ENCODE measurements at places on chromosomes 16 and 17.

GRCh38 chr17:79944251-79944812 is 91.3 kb downstream of the TBC1D16 start:
- no peak for DNase-seq

- DNase-seq, result no peak
These were observed 93.8 kb upstream of the RPRML start for GRCh38 chr17:47072886-47073285.

GRCh38 chr17:20092261-20092867 is 83.2 kb downstream of the SPECC1 start:
- no peak for DNase-seq

DNA sequence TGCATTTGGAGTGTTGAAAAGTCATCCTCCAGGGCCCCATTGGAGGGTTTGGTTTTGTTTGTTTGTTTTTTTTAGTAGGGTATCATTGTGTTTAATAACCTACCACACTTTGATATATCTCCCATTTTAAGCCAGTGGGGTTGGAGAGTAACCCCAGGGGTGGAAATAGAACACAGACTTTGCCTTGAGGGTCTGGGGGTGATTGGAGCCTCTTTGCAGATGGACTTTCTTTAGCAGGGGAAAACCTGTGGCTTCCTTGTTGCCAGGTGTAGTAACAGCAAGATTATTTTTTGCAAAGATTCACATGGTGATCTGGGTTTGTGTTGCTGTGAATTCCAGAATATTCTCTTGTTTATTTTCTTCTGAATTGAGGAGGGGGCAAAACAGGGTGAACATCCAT is 1.5 kb downstream of the ABCC1 start:
- DNase-seq, result no peak

DNA sequence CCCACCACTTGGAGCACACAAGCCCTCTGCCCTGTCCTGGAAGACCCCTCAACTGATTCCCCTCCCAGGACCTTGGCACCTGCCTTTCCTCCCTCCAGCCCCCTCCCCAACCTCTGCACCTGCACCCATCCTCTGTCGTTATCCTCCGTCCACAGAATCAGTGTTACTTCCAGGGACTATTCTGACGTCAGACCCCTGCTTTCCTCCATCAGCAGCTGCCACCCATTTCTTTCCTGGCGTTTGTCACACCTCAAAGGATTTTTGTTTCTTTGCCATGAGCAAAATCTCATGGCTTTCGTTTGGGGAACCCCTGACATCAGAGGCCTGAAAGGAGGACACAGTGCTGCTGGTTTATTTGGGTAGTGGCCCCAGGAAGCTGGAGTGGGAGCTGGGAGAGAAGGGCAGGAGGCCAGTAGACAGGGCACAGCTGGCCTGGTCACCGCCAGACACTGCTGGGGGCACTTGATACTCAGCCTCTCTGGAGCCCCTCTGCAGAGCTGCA is 68.4 kb downstream of the SOCS1 start:
- DNase-seq, result no peak

- no peak for DNase-seq
These were observed 47.1 kb downstream of the BCL7C start for GRCh38 chr16:30846649-30847402.

DNA sequence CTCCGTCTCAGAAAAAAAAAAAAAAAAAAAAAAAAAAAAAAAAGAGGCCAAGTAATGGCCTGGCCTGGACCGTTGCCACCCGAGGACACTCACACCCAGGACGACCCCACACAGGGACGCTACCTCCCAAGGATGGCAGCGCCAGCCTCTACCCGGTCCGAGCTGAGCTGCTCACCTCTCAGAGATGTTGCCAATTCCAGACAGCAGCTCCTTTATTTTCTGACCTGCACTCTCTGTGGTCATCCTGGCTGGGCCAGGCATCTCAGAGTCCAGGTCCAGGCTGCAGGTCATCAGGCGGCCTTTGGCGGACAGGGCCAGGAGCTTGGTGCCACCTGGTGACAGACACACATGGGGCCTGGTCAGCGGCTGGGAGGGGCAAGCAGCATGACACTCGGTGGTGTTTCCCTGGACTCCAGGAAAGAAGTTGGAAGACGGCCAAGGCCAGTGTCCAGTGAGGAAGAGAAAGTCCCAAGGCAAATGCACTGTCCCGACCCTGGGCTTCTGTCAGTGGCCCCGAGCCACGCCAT is 3.1 kb downstream of the FAAP100 start:
- DNase-seq, result no peak

DNA sequence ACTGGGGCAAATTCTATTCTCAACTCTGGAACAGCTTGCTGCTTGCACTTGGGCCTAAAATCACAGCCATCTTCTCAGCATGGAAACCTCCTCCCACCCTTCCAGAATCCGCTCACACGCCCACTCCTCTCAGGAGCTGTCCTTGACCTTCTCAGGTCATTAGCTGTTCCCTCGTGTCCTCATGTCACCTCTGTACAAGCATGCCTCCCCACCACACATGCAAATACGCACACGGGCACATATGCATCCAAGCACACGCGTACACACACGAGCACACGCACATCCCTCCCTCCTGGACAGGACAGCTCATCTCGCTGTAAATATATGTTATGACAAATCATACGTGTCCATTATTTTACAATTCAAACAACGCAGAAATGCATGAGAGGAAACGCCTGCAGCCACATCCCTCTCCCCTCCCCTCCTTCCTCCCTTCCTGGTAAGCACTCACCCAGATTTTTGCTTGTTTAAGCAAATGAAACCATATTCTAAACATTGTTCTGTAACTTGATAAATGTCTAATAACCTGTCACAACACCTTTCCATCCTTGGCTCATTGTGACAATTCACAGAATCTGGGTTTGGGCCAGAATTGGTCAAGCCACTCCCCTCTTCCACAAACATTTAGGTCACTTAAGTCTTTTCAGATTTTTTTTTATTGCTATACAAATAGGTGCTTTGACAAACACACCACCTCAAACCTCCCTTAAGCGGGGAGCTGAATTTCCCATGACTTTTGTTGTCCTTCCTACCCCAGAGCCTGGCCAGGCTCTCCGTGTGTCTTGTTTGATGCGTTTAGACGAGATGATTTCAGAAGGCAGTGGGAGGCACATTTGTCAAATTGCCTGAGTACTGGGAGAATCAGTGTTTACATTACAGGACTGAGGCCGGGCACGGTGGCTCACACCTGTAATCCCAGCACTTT is 41.7 kb downstream of the DNAH17 start:
- DNase-seq, result no peak

DNA sequence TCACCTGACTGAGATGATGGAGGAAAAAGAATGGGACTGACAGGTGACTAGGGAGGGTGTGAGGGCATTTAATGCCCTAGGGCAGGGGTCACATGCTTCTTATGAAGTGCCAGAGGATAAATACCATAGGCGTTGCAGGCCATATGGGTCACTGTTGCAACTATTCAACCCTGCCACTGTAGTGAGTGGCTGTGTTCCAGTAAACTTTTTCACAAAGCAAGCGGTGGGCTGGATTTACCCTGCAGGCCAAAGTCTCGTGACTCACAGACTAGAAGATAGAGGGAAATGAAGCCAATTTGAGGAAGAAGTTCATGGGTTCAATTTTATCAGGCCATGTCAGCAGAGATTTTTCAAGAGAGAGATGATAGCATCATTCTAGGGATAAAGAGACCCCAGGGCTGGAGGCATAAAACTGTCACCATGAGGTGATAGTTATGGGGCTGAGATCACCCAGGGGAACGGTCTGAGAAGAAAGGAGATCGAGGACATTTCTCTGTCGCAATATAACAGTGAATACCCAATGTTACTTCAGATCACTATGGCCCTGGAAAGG is 8.6 kb downstream of the ARHGAP17 start:
- DNase-seq, result no peak

DNA sequence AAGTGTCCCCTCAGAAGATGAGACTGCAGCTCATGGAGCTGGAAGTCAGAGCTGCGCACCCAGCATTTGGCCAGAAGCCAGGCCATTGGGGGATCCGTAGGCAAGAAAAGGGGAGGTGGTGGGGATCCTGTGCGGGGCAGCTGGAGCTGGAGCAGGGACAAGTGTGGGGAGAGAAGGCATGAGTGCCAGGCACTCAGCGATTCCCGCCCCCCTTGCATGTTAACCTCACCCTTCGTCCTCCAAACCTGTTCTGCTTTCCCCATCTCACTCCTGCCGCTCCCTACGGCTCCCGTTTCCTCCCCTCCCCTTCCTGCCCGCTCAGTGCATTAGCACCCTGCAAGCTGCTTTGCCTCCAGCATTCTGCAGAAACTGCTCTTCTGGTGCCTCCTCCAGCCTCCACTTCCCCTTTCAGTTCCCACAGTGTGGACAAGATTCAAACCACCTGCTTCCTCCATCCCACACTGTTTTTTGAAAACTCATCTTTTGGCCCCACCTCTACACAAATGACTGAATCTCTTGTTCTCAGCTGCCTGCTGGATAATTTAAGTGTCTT is 5.6 kb downstream of the ALOX15 start:
- DNase-seq, result peak; percentile 55
